Activated naive CD4-positive, alpha-beta T cell treated with anti-CD3 and anti-CD28 coated beads, Interleukin-2, amount 50 U/mL, for 72 hours (primary cell): ENCODE measurements at places on chromosomes 1 and 21. TPM values are rescaled to one million over a fixed set of nuclear protein-coding genes. Genes with fewer than 3 reads are reported as not detected.

DNA sequence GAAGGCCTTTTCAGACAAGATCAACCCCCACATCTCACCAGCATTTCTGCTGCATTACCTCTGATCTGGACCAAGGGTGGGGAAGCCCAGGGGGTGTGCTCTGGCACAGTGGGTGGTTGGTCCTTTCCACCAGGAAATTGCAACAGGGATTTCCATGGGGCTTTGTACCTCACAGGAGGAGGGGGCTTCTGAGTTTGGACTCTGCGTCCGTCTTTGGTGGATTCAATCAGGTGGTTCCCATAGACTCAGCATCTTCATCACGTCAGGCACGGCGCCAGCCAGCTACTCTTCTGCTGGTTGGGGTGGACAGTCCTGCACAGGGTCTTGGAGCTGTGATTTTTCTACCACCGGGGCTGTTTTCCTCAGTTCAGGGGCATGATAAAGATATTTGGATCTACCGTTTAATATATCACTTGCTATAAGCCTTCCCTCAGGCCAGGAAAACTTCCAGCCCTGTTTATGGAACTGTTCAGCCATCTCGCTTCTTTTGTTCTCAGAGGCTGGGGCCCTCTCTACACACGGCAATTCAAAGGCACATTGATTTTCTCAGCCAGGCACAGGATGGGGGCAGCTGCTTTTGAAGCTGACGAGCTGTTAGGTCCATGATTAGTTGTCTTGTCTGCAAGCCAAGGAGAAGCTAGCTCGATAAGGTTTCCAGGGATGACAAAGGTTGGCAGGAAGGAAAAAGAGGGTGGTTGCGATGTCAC lies 467.3 kb downstream of the CAMTA1 start:
- DNase-seq, result no peak

Gene SLC2A5
- total RNA-seq, result not detected

DNA sequence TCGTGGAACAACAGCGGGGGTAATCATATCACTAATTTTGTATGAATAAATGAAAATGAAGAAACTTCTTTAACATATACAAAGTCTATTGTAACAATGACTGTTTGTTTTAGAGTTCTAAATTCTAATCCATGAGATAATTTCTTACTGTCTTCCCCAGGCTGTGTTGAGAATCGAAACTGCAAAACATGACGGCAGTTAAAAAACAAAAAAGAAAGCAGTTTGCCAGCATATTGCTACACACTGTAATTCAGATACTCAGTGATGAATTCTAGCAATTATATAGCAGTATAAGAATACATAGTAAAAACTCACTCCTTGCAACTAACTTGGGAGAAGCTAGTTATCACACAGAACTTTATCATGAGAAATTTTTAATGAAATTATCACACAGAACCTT lies 22.1 kb downstream of the INSL5 start:
- DNase-seq, result no peak

Gene OR10J1
- not detected for total RNA-seq

DNA sequence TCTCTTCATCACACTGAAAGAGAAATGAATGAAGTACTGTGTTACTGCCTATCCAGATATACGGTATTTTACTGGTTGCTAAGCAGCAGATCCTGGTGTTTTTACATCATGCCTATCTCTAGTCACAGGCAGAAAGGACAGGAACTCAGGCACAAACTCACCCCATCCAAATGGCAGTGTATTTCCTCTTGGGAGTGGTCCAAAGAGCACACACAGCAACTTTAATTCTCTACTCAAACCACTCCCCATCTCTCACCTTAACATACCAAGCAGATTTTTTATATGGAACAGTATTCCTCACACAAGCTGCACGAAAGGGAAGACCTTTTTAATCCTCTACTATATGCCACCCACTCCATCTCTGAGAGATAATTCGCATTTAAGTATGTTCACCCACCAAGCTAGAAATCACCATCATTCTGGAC lies 27.3 kb downstream of the EIF4G3 start:
- no peak for DNase-seq

Gene STUM
- not detected for total RNA-seq
